Activated T-cell treated with anti-CD3 and anti-CD28 coated beads, Interleukin-2, amount 50 U/mL, for 4 hours (primary cell): ENCODE measurements at places on chromosomes 2 and 18.

DNA sequence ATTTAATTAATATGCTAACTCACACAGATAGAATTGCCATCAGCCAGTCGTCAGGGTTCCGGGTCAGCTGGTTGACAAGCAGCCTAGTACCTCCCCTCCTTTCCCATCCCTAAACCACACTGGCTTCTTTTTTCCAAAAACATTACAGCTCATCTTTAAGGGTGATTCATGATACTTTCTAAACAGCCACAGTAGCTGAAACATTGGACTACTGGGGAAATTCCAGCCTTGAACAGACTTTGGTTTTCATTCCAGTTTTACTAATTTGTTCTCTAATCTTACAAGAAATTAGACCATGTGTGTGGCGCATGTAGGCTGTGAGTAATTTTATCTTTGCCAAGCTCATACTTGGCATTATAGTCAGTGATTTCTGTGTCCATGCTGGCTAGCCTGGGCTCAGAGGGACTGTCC lies 110.8 kb downstream of the FMNL2 start:
- no peak for DNase-seq

- no peak for DNase-seq
These were observed 16.3 kb downstream of the ALLC start for GRCh38 chr2:3674066-3674845.

- no peak for DNase-seq
These were observed 128.7 kb downstream of the OSBPL1A start for GRCh38 chr18:24268784-24269550.

DNA sequence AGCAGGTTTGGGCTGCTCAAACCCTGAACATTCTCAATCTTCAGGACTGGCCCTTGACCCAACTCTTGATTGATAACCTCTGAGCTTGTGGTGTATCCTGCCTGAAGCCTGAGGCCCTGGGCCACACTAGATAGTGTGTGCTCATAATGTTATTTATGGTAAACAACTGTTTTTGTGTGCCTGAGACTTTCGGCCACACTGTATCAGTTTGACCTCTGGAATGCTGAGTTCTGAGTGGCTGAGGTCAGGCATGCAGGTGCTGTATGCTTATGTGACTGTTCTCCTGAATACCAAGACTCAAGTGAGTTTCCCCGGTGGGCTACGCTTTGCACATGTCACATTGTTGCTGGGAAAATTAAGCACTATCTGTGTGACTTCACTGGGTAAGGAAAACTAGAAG lies 82.2 kb upstream of the RMP24 start:
- DNase-seq, result no peak

DNA sequence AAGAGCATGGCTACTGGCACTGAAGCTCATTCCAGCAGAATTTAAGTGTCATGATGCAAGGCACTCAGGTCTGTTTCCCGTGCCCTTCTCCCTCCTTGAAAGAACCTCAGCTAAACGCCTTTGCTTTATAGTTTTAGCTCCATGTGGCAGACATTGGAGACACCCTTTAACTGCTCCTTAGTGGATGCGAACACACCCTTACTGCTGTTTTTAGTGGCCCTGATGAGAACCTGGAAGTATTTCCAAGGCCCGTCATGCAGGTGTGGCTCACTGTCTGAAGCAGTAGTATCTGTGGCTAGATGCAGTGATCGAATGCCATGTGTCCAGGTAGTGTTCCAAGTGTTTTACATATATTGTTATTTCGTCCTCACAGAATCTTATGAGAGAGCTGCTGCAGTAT lies 28.3 kb downstream of the KIF5C start:
- DNase-seq, result no peak

- no peak for DNase-seq
These were observed 89.8 kb upstream of the MMADHC start for GRCh38 chr2:149677416-149677815.

GRCh38 chr2:236535024-236535423 lies 34.6 kb upstream of the ACKR3 start:
- no peak for DNase-seq
